ENCODE measurements at places on chromosomes 6 and 20. TPM values are rescaled to one million over a fixed set of nuclear protein-coding genes. Genes with fewer than 3 reads are reported as not detected.

- peak; percentile 72 for DNase-seq
Measured at GRCh38 chr6:166005944-166006899, 161.4 kb downstream of the TBXT start.

DNA sequence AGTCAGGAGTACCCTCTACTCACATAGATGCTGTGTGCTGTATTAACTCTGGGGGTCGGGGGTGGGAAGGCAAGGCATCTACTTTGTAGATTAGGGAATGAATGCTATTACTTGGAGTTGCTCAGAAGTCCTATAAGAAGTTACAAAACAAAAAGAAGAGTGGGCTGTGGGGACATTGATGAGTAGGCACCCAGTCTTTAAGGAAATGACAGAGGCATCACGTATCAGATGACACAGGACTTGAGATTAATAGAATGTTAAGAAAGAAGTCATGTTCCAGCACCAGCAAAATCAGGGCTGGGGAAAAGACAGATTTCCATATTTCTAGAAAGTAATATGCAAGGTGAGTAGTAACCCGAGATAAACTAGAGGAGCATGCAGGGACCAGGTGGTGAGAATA is 19.0 kb upstream of the STXBP5 start:
- no peak for DNase-seq

DNA sequence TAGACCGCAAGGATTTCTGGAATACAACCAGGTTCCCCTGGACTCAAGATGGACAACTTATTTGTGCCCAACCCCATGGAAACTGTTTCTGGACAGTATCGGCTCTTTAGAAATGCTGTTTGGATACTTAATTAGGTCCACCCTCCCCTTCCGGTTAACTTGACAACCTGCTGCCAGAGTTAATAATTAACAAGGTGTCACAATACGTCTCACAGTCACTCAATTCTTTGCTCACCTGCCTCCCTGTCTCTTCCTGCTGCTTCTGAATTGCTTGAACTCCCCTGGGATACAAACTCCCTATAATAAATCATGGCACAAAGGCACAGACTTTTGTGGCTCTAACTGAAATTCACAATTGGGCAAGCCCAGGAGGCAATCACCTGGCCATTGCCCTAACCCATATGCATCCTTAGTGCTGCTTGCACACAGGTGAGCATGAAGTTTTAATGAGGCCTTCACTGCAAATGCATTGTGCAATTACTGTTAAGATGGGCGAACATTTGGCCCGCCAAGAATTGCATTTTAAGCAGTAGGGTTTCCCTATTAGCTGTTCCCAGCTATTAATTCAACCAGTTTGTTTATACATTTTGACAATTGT is 504.4 kb upstream of the NOX3 start:
- DNase-seq: peak; percentile 55

GRCh38 chr6:150499882-150500312 is 99.8 kb upstream of the PLEKHG1 start:
- DNase-seq: no peak

- no peak for DNase-seq
Measured at GRCh38 chr6:125250511-125250910, 51.3 kb downstream of the HDDC2 start.

- DNase-seq: peak; percentile 51
Measured at GRCh38 chr6:155301867-155302266, 12.4 kb downstream of the TFB1M start.

DNA sequence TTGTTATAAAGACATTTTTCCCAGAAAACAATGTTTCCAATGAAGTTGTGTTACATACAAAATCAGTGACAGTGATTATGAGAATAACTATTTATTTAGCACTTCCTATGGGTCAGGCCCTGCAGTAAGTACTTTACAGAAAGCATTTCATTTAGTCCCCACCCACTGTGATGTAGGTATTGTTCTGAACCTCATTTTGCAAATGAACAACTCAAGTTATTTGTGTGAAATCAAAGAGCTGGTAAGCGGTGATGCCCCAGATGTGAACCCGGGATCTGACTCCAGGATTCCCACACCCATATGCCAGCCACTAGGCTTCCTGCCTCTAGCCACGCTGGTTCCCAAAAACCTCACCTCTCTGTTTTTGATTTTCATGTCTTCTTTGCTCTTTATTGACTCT is 30.9 kb downstream of the FAXC start:
- no peak for DNase-seq

GRCh38 chr6:111759331-111759835 is 113.9 kb downstream of the FYN start:
- DNase-seq: no peak

DNA sequence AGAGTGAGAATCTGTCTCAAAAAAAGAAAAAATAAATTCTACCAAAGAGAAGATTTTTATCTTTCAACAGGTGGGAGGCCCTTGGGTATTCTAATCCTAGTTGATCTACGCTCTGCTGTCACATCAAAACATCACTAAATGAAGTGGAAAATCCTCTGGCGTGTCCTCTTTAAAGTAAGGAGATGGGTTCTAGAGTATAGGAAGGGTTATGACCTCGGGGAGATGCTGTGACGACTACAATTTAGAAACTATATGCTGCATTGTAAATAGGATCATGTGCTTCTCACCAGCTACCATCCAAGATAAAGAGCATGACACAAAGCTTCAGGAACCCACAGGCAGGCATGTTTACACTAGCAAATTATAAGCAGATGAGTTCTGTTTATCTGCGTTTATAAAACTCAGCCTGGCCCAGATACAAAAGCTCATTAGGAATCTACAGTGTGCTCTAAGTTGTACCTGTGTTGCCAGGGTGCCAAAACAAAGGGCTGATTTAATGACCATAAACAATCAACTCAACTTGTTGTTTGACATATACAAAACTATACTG is 197.1 kb upstream of the PLN start:
- DNase-seq: no peak

DNA sequence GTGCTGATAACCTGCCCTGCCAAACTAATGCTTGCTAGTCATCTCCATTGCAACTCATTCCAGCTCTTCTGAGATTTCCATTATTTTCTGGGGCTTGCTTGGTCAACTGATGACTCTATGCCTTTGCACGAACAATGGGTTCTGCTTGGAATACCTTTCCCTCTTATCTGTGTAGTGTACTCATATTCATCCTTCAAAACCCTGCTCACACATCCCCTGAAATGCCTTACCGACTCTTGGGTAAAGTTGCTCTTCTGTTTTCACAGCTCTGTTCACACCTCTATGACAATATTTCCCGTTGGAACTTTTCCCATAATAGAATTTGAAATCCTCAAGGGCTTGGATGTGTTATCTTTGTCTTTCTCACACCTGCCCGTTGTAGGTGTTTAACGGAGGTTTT is 331.0 kb upstream of the SOX4 start:
- DNase-seq: no peak

GRCh38 chr20:49676581-49677291 is 36.9 kb downstream of the B4GALT5 start:
- DNase-seq: peak; percentile 85

GRCh38 chr6:112592159-112592558 is 245.0 kb downstream of the RFPL4B start:
- no peak for DNase-seq

GRCh38 chr6:46891252-46891795 is 30.4 kb downstream of the ADGRF5 start:
- peak; percentile 4 for DNase-seq

GRCh38 chr20:55893031-55893430 is 112.3 kb downstream of the CBLN4 start:
- DNase-seq: no peak

DNA sequence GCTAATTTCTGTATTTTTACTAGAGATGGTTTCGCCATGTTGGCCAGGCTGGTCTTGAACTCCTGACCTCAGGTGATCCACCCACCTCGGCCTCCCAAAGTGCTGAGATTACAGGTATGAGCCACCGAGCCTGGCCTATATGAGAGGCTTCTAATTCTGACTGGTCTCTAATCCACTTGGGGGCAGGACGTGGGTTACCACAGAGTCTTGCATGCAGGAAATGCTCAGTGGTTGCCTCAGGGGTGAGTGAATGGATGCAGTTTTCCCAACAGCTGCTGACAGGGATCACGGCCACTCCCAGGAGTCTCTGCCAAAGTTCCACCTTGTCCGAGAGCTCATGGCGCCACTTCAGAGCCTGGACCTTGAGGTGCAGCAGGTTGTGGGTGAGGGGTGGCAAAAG is 6.4 kb upstream of the FANCE start:
- DNase-seq: no peak

DNA sequence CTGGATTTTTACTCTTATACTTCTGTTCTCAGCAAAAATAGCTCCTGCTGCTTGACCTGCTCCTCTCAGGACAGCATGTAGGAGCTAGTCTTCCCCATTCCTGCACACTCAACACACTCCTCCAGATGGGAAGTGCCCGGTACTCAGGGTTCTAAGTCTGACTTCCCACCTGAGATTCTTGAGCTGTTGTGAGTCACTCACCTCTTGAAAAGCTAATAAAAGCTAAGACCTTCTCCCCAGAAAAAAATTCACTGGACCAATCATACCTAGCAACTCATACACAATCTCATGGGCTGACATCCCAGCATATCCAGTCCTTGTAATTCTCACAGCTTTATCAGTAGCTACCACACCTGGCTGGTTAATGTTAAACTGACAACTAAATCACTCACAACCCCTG is 53.5 kb downstream of the TRPC4AP start:
- peak; percentile 61 for DNase-seq

- DNase-seq: no peak
Measured at GRCh38 chr6:168347053-168347452, 27.5 kb upstream of the DACT2 start.

DNA sequence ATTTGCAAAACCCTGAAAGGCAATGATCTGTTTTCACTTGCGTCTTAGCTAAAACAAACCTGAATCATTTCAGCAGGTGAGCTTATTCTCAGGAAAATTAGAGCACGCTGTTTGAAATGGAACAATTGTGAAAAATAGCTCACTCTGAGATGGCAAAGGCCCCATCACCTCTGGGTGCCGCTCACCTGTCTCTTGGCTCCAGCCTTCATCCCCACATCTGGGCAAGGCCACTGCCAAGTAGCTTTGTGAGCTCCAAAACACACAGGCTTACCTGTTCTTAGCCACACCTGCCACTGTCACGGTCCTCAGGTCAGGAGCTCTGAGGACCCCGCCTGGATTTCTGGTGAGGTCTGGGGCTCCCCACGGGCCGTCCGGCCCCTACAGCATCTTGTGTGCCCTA is 66.7 kb downstream of the SMOC2 start:
- no peak for DNase-seq

Gene TRERF1
- total RNA-seq: 0.35 TPM

Gene SAMD5
- 0.87 TPM for total RNA-seq

Gene SLC17A1
- 18.4 TPM for total RNA-seq

Gene MROH8
- total RNA-seq: 1.2 TPM

Gene GLP1R
- not detected for total RNA-seq

Gene MYL9
- 3.5 TPM for total RNA-seq

Gene RIMS4
- total RNA-seq: 0.05 TPM

Gene MAK
- total RNA-seq: 0.10 TPM

Gene STX7
- 65.7 TPM for total RNA-seq
